ENCODE measurements at places on chromosomes 12 and 14. TPM values are rescaled to one million over a fixed set of nuclear protein-coding genes. Genes with fewer than 3 reads are reported as not detected.

Gene AGAP2
- total RNA-seq: not detected

Gene TSPAN9
- total RNA-seq: 12.6 TPM

DNA sequence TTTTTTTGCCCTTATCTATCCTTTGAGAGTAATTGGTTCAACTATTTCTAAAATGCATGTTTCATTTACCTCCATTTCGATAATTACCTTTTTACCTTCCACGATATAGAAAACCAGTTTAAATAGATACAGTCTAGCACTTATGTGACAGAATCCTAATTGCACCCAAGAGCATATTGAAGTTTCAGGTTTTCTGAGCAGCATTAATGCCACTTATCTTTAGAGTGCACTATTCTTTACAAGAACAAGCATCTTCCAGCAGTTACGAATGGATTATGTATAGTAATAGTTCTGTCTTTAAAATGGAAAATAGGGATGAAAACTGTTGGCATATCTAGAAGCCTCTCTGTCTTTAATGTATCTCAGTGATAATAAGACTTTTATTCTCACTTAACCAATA, 82.2 kb upstream of the ATXN7L3B start:
- no peak for DNase-seq
- H3K4me3 ChIP-seq: no peak overlapping the region
- H3K4me1 ChIP-seq: no peaks in the 10 kb centered on the region
- H3K27ac ChIP-seq: no peak overlapping the region

GRCh38 chr14:53603994-53604393, 352.6 kb downstream of the BMP4 start:
- H3K4me3 ChIP-seq: no peak overlapping the region
- H3K27me3 ChIP-seq: no peaks in the 10 kb centered on the region
- no peak overlapping the region for H3K27ac ChIP-seq

Gene AICDA
- not detected for total RNA-seq

Gene SERPINA1
- total RNA-seq: 38.1 TPM

GRCh38 chr12:99146730-99147129, 500.8 kb upstream of the GARIN6 start:
- H3K27ac ChIP-seq: no peak overlapping the region
- no peak overlapping the region for H3K4me3 ChIP-seq
- peaks cover 6% of the 10 kb centered on the region for H3K4me1 ChIP-seq
- no peaks in the 10 kb centered on the region for H3K36me3 ChIP-seq

DNA sequence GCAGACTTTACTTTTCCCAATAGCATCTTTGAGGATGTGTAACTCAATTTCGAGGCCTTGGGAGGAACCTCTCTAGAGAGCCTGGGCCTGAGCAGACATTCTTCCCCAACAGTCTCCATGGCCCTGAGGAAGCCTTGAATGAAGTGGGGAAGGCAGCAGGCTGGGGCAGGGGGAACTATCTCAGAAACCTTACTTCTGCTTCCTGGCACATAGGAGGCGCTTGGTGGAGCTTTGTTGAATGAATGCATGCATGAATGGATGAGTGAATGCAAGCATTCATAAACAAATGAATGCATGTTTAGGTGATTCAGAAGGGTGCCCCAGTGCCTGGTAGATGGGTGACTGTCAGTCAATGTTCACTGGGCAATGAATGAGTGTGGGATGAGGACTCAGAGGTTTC, 58.3 kb downstream of the GALNT16 start:
- no peaks in the 10 kb centered on the region for H3K36me3 ChIP-seq
- DNase-seq: no peak
- H3K4me1 ChIP-seq: peaks cover 7% of the 10 kb centered on the region
- H3K27ac ChIP-seq: no peak overlapping the region
- H3K4me3 ChIP-seq: no peak overlapping the region
- H3K27me3 ChIP-seq: no peaks in the 10 kb centered on the region
